NCI-H460 (cell line): ENCODE measurements at places on chromosomes 4 and X. TPM values are rescaled to one million over a fixed set of nuclear protein-coding genes. Genes with fewer than 3 reads are reported as not detected.
A peak's percentile ranks its signal among the peaks of the same experiment; 100 is the strongest.

GPR82 gene
- not detected in 2 replicates for total RNA-seq

PLP1 gene
- total RNA-seq, result not detected in 2 replicates

FOXP3 gene
- total RNA-seq, result 0.09 and 0.10 TPM in 2 replicates

FAM184B gene
- 0.02 TPM in 1 of 2 replicates, not detected in the other for total RNA-seq

MRPS18C gene
- 33.9 and 40.5 TPM in 2 replicates for total RNA-seq

TMPRSS11A gene
- not detected in 2 replicates for total RNA-seq

CT45A1 gene
- total RNA-seq, result not detected in 2 replicates

SHOX gene
- not detected in 2 replicates for total RNA-seq

DNA sequence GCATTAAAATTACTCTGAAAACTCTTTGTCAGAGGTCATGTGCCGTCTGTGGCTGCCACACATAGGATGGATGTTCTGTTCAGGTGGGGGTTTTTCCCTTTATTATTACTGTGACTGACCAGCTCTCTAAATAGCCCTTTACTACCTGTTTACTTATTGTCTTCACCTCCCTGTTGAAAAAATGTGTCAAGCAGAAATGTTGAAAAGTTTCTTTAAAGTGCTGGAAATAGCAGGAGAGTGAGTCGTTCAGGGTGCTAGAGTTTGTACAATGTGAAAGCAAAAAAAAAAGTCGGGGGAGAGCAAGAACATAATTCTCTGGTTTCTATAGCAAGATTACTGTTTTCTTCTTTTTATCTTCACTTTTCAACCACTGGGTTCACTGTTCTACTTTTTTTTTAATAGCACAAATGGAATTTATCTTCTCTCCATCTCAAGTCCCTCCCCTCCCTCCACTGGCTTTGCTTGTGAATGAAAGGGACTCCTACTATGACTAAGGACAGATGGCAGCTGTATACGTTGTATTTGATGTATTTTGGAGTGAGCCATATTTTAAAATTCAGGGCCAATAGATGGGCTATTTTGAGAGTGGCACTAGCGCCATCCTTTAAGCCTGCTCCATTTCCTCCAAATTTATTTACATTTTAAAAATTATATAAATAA, 33.3 kb downstream of the ARX start:
- DNase-seq, result no peak

GRCh38 chr4:14167876-14168510, 540.5 kb upstream of the BOD1L1 start:
- peak; percentile 75 for DNase-seq

DNA sequence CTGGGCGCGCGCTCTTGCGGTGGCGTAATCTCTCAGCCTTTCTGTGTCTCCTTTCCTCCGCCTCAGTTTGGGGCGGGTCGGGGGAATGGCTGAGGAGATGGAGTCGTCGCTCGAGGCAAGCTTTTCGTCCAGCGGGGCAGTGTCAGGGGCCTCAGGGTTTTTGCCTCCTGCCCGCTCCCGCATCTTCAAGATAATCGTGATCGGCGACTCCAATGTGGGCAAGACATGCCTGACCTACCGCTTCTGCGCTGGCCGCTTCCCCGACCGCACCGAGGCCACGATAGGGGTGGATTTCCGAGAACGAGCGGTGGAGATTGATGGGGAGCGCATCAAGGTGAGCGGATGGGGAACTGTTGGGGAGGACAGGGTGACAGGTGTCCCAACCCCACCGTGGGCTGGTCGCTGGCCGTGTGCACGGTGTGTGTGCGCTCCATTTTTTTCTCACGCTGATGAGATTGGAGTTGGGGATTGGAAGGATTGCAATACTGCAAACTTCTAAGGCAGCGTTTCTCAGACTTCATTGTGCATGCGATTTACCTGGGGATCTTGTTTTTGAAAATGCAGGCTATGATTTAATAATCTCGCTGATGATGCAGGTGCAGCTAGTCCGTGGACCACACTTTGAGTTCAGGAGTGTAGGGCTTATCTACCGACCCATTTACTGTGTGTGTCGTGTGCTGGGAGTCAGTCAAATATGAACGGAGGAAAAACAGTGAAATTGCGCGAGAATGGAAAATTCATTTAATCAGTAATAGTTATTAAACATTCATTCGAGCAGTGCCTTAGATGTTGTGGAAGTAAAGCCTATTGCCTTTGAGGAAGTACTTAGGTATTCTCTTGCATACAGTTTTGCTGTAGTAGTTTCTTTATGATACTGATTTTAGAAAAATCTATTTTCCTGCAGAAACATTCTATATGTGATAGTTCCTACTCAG, at the start of gene RAB33B:
Gene RAB33B, plus strand, starts transcription at position 11 of the 935 bp plus-strand sequence. Its CDS starts 75 bp downstream, at position 86.
- DNase-seq, result no peak

DNA sequence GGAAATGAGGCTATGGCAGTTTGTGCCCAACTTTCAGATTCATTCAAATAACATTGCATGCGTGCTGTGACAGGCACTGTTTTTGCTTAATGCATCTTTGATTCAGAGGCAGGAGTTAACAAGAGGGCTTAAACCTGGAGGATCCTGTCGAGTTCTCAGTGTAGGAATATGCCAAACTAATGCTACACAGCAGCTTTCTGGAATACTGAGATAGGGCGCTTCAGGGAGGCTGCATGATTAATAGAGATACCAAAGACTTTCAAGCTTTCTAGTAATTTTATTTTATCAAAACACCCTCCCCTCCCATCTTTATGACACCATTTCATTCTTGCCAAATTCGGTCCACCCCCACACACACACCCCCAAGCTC, 636 bp upstream of the TIMM8A start:
- no peak for DNase-seq

- peak; percentile 63 for DNase-seq
These were observed 5.9 kb upstream of the SEPTIN6 start for GRCh38 chrX:119698845-119699244.

DNA sequence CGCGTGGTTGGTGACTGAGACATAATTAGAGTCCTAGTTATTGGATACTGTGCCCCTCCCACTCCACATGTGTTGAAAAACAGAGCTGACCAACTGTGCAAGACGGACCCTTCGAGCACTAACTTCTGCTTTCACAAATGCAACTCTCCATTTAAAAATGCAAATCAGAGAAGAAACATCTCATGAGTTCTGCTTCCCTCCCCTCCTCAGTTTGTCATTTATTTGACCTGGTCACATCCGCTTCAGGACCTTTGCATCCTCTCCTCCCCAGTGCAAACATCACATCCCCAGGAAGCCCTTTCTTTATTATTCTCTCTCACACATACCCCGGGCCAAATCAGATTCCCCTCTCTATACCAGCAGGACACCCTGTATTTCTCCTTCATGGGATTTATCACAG, 38.1 kb upstream of the NOCT start:
- no peak for DNase-seq

GRCh38 chrX:18491587-18492340, 66.4 kb downstream of the CDKL5 start:
- no peak for DNase-seq

DNA sequence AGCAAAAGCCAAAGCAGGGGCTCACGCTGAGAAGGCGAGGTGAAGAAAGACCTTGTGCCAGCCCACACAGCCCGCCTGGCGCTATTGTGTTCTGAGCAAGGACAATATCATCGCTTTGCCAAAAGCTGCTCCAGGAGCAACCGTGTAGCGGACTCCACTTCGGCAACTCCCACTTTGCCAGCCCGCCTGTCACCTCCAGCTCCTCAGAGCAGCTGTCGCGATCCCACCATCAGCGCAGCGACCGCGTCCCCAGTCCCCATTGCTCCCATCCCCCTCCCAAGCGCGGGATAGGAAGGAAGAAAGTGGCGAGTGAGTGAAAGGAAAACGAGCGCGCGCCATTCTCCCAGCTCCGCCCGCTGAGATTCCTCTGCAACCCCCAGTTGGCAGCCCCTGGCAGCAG, 759 bp downstream of the ZC4H2 start:
- no peak for DNase-seq

DNA sequence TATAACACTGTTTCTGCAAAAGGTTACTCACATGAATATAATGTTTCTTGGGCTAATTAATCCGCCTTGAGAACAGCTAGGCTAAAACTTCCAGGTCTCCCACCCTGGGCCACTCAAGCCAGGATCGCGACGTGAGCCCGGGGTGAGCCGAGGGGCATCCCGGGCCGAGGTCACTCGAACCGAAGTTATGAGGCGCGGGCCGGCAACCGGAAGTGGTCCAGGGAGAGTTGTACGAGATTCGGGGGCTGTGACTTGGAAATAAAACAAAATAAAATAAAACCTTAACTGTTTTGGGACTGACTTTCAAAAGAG, 317 bp downstream of the CMC4 start:
- DNase-seq, result no peak

- DNase-seq, result no peak
These were observed 41.7 kb upstream of the NKX1-1 start for GRCh38 chr4:1447676-1448588.

- DNase-seq, result no peak
These were observed 64.1 kb upstream of the ATXN3L start for GRCh38 chrX:13383907-13384306.

GRCh38 chrX:39912126-39912525, 185.6 kb downstream of the BCOR start:
- no peak for DNase-seq

DNA sequence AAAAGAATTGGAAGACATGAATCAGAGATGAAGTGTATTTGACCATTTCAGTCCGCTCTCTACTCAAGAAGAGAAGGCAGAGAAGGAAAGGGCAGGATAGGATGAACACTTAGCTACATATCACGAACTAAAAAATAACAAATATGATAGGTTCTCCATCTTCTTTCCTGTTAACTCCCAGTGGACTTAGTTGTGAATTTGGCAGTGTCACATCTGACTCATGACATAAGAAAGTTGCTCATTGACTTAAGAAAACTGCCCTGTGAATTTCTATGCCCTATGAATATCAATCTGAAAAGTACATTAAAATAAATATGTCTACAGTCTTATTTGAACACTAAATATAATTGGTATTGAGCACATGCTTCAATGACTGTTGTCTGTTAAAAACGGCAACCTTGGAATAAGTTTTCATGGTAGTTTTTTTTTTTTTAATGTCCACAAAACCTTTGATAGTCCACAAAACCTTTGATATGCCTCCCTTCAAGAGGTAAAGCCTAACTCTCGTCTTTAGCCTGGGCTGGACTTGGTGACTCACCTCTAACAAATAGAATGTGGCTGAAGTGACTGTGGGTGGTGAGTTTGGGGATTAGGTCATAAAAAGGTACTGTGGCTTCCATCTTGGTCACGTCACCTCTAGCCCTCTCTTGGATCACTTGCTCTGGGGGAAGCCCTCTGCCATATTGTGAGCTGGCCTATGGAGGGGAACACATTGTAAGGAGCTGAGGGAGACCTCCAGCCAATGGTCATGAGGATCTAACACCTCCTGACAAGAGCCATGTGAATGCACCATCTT, 184.7 kb upstream of the S100G start:
- DNase-seq, result no peak

- no peak for DNase-seq
These were observed 2.4 kb upstream of the RBM47 start for GRCh38 chr4:40632080-40632479.

DNA sequence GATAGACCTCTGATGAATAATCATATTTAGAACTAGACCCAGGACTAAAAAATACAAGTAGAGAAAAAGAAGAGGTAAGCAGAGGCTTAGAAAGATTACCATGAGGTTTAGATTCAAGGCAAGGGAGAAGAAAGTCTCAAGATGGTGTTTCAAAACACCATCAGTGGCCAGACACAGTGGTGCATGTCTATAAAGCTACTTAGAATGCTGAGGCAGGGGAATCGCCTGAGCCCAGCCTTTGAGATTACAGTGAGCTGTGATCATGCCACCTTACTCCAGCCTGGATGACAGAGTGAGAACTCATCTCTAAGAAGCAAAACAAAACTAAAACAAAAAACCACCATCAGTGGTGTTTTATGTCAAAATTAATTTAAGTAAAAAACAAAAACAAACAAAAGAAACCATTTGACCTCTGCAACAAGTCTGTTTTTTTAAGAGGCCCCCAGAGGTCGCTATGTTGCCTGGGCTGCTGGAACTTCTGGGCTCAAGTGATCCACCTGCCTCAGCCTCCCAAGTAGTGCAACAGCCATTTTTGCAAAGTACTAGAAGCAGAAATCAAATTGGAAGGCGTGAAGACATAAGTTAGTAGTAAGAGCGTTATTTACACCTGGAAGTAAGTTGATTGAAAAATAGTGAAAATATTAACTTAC, 784.3 kb downstream of the ADGRL3 start:
- DNase-seq, result no peak

DNA sequence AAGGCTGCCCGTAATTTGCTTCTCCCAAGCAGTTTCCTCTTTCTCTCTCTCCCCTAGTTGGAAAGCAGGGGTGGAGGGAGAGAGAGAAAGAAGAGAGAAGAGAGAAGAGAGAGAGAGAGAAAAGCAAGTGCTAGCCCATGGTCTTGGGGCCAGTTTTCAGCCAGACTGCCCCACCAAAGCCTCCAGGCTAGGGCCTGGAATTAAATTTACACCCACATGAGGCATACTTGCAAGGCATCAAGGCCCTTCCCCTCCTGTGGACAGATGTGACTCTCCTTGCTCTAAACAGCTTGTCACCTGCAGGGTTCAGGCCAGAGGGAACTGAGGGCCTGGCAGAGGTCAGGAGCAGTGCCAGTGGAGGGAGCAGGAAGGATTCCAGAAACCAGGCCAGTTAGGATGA, 1.7 kb upstream of the CXCR3 start:
- DNase-seq, result no peak

DNA sequence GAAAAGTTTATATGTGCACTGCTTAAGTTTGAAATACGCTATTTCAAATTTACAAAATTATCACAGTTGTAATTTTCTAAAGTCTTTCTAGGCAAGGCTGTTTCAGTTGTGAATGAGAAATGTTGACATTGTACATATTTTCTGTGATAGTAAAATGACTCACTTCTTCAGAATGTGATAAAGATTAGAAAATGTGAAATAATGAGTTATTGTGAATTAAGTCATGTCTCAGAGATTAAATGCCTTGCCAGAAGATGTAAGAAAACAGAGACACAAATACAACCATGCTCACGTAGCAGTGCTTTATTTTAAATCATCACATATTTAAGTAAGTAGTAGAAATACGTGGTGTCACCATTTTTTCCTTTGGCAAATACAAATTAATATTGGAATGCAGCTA, 768 bp downstream of the CLCN4 start:
- DNase-seq, result peak; percentile 26

DNA sequence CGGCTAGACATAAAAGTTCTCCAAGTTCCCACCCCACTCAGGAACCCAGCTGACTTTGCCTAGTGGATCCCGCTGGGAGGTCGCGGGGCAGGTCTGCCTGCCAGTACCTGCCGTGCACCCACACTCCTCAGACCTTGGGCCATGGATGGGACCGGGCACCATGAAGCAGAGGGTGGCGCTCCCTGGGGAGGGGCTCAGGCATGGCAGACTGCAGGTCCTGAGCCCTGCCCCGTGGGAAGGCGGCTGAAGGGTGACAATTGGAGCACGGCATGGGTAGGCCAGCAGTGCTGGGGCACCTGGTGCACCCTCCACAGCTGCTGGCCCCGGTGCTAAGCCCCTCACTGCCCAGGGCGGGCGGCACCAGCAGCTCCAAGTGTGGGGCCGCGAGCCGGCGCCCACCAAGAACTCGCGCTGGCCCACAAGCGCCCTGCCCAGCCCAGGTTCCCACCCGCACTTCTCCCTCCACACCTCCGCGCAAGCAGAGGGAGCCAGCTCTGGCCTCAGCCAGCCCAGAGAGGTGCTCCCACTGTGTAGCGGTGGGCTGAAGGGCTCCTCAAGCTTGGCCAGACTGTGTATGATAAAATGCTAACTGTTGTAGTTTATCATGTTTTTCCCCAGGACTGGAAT, 63.1 kb downstream of the UGT2A2 start:
- DNase-seq, result no peak

- no peak for DNase-seq
These were observed 18.8 kb downstream of the PROM1 start for GRCh38 chr4:16065066-16065465.

- DNase-seq, result no peak
These were observed 91.6 kb downstream of the PSAPL1 start for GRCh38 chr4:7343081-7343655.
